ENCODE measurements at places on chromosomes 3 and 15. TPM values are rescaled to one million over a fixed set of nuclear protein-coding genes. Genes with fewer than 3 reads are reported as not detected.

DNA sequence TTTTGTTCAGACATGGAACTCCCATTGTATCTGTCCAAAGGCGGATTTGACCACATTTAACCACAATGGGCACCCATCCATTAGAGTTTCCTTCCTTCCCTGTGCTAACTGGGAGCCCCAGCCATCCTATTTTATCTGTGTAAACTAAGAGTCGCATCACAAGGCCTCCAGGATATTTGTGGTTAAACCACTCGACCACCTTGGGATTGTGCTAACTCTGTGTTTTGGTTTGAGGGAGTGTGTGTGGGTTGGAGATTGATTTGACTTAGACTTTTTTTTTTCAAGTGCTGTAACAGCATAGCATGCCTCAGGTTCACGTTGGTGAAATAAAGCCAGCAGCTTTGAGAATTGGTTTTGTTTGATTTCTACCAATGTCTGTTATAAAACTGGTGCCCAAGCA is 100.4 kb upstream of the TP63 start:
- DNase-seq, result no peak

- DNase-seq, result no peak
Observed at GRCh38 chr3:21634112-21634511, 116.9 kb downstream of the ZNF385D start.

- no peak for DNase-seq
Observed at GRCh38 chr3:82084824-82085223, 323.4 kb upstream of the GBE1 start.

DNA sequence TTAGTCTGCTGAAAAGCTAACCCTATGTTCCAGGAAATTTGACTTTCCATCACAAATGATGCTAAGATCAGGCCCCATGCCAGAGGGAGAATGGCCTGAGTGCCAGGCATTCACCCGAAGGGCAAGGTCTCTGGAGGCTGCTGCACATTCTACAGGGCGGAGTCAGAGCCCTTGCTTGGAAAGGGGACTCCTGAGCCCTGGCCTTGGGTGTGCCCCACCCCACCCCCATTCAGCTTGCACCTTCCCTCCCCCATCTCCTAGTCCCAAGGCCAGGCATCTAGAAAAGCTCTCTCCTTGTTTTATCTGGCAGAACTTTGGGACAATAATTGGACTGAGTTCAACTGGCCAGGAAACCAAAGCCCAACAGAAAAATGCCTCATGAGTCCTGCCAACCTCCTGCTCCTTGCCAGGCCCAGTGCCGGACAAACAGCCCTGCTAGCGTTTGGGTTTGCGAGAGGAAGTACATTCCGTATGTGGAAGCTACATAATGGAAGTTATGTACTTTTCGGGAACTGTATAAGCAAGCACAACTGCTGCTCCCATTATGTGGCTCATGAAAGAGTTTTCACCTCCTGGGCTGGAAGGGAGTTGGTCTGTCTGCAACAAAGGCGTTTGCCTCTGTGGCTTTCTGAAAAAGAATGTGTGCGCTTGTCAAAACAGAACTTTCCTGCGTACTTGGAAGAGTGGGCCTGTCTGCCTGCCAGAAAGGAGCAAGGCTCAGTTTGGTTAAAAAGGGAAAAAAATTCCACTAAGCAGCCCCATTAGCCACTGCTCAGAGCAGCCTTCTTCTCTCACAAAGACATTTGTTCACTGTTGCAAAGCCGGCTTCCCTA is 321.5 kb upstream of the CTNNB1 start:
- DNase-seq, result peak; percentile 26

- DNase-seq, result no peak
Observed at GRCh38 chr3:46989146-46989810, 9.8 kb downstream of the NBEAL2 start.

DNA sequence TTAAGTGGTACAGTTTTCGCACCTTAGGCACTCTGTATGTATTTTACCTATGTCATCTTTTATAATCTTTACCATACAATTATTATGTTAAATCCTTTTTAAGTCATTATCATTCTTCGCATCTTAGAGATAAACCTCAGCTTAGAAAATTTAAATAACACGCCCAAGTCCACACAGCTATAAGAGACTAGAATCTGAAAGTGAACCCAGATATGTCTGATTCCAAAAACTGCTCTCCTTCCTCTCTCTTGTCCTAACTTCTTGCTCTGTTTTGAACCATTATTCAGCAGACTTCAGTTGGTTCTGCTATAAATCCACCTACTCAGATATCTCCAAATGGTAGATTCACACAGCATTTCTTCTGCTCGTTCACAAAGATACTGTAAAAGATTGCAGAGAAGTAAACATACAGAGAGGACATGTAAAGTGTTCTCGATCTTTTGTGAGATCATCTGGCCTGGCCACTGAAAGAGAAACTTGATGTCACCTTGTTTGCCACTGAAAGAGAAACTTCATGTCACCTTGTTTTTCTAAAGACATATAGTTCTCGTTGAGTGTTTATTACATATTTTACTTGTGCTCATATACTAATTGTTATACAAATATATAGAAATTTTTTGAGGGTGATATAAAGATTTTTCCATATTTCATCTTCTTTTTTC is 533.2 kb downstream of the GRM7 start:
- no peak for DNase-seq

DNA sequence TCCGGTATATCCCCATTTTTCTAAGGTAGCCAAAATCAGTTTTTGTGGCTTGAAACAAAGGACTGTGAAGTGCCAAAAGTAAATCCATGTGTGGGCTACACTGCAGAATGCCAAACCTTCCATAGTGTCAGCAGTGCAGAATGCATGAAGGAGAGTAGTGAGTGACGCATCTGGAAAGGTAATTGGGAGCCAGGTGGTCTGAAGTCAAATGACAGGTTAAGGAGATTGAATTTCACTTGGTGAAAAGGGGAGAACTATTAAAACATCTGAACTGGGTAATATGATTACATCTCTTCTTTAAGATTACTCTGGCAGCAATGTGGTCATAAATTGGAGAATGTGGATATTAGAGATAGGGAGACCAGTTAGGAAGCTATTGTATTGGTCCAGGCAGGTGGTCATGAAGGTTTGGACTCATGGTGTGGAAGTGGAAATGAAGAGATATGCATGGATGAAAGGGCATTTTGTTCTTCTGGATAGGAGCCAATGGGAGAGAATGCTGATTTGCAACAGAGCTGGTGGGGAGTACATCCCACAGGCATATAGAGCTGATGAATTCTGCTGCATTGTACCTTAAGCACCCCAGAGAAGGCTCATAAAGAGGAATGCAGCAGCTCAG is 118.2 kb downstream of the ECT2 start:
- no peak for DNase-seq

- no peak for DNase-seq
Observed at GRCh38 chr3:185361920-185362319, 1.0 kb upstream of the MAP3K13 start.

DNA sequence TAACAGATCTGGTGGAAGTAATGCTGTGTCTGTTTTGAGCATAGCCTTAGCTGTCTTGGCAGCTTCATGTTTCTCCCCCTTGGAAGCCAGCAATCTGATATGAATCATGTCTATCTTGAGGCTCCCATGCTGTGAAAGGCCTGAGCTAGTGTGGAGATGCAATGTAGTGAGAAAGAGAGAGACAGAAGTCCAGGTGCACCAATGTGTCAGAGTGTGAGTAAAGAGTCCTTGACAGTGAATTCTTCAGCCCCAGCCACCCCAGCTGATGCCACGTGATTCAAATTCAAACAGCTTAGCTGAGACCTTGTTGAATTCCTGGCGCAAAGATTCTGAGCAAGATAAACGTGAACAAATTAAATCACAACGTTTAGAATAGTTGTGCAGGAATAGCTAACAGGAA is 704.2 kb downstream of the EDEM1 start:
- DNase-seq, result no peak

DNA sequence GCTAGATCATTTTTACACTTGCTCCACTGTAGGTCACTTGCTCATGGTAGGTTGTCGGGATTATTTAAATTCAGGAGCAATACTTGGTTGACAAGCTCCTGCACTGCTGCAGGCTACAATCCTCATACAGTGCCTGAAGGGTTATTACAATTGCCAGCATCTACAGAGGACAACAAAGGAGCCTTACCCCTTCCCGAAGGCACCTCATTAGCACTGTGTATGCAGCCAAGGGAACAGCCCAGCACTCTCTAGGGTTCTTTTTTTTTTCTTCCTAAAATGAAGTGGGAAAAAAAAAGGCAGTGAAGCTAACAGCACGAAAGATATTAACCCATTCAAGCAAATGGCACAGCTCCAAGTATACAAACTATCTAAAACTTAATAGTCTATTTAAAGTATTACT is 142.7 kb downstream of the ULK4 start:
- DNase-seq, result no peak

NDUFB5 gene
- total RNA-seq, result 142 TPM

LSAMP gene
- 7.9 TPM for total RNA-seq

FURIN gene
- 26.9 TPM for total RNA-seq

TLR9 gene
- not detected for total RNA-seq

All from skin of body (tissue), 3 donors.